ENCODE measurements at places on chromosomes 7 and 10.

DNA sequence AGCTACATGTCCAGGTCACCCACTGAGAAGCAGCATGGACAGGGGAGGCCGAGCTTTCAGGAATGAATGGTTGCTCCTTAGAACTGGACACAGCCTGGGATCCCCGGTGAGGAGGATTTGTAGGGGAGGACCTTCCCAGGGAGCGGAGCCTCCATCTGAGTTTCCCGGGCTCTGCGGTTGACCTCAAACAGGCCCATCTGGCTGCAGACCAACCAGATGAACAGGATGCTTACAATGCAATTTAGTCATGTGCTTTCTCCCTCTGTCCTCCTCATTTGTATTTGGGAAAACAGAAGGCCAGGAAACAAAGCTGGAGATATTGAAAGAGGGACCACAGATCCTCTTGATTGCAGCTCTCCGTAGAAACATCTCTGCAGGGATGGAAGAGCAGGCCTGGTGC lies 104.8 kb downstream of the EMX2 start:
- peak; percentile 9 for DNase-seq
- no peak overlapping the region for H3K27ac ChIP-seq
- no peaks in the 10 kb centered on the region for H3K36me3 ChIP-seq
- no peak overlapping the region for H3K4me3 ChIP-seq

GRCh38 chr7:158840604-158841003 lies 11.3 kb upstream of the ESYT2 start:
- DNase-seq: no peak
- no peaks in the 10 kb centered on the region for H3K4me1 ChIP-seq
- no peaks in the 10 kb centered on the region for H3K36me3 ChIP-seq
- no peaks in the 10 kb centered on the region for H3K27me3 ChIP-seq

DNA sequence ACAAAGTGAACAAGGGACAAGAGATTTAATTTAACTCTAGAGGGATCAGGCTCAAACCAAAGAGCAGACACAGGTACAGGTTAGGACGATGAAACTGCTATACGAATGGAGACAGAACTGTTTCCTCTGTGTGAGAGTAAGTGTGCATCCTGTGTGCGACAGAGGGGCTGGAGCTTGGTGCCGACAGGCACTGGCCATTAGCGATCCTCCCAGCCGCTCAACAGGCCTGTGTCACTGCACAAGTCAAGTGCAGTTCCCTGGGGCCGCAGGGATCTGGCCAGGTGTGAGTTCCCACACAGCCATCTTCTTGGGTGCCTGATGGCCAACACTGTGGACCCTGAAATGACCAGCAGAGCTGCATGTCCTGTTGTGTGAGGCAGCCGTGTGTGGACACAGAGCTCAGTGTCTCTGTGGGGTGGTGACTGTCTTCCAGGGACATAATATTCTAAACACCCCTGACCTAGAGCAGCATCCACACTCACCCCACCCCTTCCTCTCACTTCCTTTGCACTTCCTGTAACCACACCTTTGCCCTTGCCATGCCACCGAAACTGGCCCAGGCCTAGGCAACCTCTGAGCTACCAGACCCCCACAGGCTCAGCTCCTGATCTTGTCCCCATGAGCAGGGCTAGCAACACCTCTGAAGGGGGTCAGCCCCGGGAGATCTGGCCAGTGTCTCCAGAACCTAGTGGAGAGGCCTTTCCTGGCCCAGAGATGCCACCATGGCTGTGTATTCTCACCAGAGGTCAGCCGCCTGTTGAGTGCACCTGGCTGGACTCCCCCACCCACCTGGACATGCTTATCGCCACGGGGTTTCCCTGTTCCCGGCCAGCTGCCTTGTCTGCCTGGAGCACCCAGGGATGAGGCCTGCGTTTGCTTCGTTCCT lies 11.7 kb upstream of the TBRG4 start:
- H3K27me3 ChIP-seq: no peaks in the 10 kb centered on the region
- no peaks in the 10 kb centered on the region for H3K4me1 ChIP-seq
- H3K36me3 ChIP-seq: no peaks in the 10 kb centered on the region
- no peak overlapping the region for H3K4me3 ChIP-seq
- no peak for DNase-seq

- no peak for DNase-seq
- no peak overlapping the region for H3K4me3 ChIP-seq
- no peaks in the 10 kb centered on the region for H3K36me3 ChIP-seq
Measured at GRCh38 chr10:71621231-71622153, 98.1 kb downstream of the C10orf105 start.

GRCh38 chr7:111368381-111369065 lies 193.8 kb downstream of the IMMP2L start:
- H3K4me1 ChIP-seq: peaks cover 7% of the 10 kb centered on the region
- no peaks in the 10 kb centered on the region for H3K36me3 ChIP-seq
- no peak overlapping the region for H3K27ac ChIP-seq
- no peak overlapping the region for H3K4me3 ChIP-seq
- DNase-seq: no peak
- no peaks in the 10 kb centered on the region for H3K27me3 ChIP-seq

DNA sequence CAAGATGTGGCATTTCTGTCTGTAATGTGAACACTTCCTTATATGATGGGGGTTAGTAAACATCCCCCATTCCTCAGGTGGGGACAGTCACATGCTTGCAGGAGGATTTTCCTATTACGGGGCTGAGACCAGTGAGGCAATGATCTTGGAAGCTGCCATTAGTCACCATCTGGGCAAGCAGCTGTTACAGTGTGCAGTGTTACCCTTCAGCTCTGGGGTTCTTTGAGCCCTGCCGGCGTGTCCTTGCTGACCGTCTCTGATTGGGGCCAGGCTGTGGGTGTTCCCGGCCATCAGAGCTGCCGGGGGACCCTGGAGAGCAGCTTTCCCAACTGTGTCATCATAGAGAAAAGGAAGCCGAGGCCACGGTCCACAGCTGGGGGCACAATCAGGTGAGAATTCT lies 126.8 kb upstream of the FAM20C start:
- H3K4me1 ChIP-seq: no peaks in the 10 kb centered on the region
- no peaks in the 10 kb centered on the region for H3K27me3 ChIP-seq
- H3K36me3 ChIP-seq: no peaks in the 10 kb centered on the region
- DNase-seq: peak; percentile 76

DNA sequence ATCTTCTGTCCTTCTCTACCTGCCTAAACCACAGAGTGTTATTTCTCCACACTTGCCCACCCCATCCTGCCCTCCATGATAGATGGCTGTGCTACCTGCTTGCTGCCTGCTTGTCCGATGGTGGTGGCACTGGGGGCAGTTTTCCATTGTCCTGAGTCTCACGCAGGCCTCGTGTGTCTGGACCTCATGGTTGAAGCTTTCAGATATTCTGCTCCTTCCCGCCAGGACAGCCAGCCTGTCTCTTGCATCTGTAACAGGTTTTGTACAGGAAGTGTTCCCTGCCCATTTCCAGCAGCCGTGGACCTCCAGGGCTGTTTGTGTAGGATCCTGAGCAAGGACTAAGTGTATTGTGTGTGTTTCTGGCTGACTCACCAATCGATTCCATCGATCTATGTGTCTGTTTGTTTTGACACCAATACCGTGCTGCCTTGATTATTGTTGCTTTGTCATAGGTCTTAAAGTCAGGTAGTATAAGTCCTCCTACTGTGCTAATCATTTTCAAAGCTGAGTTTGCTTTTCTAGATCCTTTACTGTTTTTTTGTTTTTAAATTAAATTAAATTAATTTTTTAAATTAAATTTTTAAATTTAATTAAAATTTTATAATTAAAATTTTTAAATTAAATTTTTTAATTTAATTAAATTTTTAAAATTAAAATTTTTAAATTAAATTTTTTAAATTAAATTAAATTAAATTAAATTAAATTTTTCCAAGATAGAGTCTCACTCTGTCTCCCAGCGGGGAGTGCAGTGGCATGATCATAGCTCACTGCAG lies 8.5 kb downstream of the IL15RA start:
- H3K4me1 ChIP-seq: no peaks in the 10 kb centered on the region
- no peaks in the 10 kb centered on the region for H3K27me3 ChIP-seq
- no peak overlapping the region for H3K27ac ChIP-seq
- DNase-seq: no peak
- no peak overlapping the region for H3K4me3 ChIP-seq

- no peaks in the 10 kb centered on the region for H3K4me1 ChIP-seq
- no peak for DNase-seq
- no peak overlapping the region for H3K4me3 ChIP-seq
- H3K27me3 ChIP-seq: no peaks in the 10 kb centered on the region
- H3K27ac ChIP-seq: no peak overlapping the region
- no peaks in the 10 kb centered on the region for H3K36me3 ChIP-seq
Measured at GRCh38 chr7:25759286-25759685, 392.7 kb upstream of the NFE2L3 start.

- H3K27ac ChIP-seq: no peak overlapping the region
- H3K36me3 ChIP-seq: no peaks in the 10 kb centered on the region
- no peak for DNase-seq
- H3K4me3 ChIP-seq: no peak overlapping the region
- no peaks in the 10 kb centered on the region for H3K27me3 ChIP-seq
Measured at GRCh38 chr7:82312646-82313045, 130.9 kb downstream of the CACNA2D1 start.

DNA sequence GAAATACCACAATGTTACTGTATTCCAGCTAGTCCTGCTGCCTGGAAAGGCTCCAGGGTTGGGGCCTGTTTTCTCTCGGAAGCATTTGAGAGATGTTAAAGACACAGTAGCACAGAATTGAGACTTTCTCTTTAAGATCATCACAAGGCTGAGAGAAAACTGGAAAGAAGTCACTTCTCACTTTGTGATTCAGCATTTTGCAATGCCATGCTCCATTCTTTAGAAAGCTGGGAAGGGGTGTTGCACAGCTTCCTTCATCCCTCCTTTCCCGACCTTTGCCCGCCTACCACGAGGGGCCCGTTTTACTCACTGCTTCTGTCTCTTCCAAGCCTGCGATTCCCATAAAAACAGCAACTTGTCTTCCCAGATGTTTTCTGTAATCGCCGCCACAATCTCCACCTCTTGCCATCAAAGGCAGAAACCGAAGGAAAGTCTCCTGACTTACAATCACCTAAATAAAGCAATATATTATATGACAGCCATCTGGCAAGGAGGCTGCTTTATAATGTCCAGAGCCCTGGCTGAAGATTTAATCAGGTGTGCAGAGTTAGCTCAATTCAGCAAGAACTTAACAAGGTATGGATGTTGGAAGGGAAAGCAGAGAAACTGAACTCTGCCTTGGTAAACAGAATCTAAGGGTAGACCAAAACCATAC lies 18.9 kb downstream of the NOD1 start:
- peaks cover 3% of the 10 kb centered on the region for H3K36me3 ChIP-seq
- H3K4me1 ChIP-seq: peaks cover 11% of the 10 kb centered on the region
- peak overlapping the region; percentile 8 for H3K4me3 ChIP-seq
- peak; percentile 99 for DNase-seq
- H3K27ac ChIP-seq: peak overlapping the region; percentile 84

- no peak overlapping the region for H3K27ac ChIP-seq
- no peak overlapping the region for H3K4me3 ChIP-seq
- DNase-seq: no peak
Measured at GRCh38 chr10:98638920-98639319, 192.2 kb upstream of the HPS1 start.

DNA sequence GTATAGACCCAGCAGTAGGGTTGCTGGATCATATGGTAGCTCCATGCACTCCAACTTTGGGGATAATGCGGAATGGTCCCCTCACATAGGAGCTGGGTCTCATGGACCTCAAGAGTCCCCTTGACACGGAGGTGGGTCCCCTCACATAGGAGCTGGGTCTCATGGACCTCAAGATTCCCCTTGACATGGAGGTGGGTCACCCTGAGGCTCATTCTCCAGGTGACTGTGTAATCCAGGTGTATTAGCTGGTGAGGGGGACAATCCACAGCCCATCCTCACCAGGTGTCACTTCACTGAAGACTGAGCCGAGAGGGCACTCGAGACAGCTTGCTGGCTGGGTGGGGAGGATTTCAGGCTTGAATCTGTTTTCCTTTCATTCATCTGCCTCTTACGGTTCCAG lies 121.9 kb downstream of the PTPN20 start:
- no peak overlapping the region for H3K27ac ChIP-seq
- no peaks in the 10 kb centered on the region for H3K36me3 ChIP-seq
- DNase-seq: no peak
- H3K4me3 ChIP-seq: no peak overlapping the region
- no peaks in the 10 kb centered on the region for H3K4me1 ChIP-seq
- H3K27me3 ChIP-seq: peaks cover 6% of the 10 kb centered on the region

GRCh38 chr7:67788669-67789068 lies 792.0 kb downstream of the TYW1 start:
- no peaks in the 10 kb centered on the region for H3K27me3 ChIP-seq
- no peak overlapping the region for H3K4me3 ChIP-seq
- H3K4me1 ChIP-seq: no peaks in the 10 kb centered on the region
- no peaks in the 10 kb centered on the region for H3K36me3 ChIP-seq
- no peak overlapping the region for H3K27ac ChIP-seq
- peak; percentile 9 for DNase-seq

- no peak overlapping the region for H3K27ac ChIP-seq
- H3K27me3 ChIP-seq: no peaks in the 10 kb centered on the region
- H3K4me3 ChIP-seq: no peak overlapping the region
- H3K4me1 ChIP-seq: no peaks in the 10 kb centered on the region
- DNase-seq: no peak
Measured at GRCh38 chr10:105698592-105698991, 1057.5 kb downstream of the SORCS3 start.

DNA sequence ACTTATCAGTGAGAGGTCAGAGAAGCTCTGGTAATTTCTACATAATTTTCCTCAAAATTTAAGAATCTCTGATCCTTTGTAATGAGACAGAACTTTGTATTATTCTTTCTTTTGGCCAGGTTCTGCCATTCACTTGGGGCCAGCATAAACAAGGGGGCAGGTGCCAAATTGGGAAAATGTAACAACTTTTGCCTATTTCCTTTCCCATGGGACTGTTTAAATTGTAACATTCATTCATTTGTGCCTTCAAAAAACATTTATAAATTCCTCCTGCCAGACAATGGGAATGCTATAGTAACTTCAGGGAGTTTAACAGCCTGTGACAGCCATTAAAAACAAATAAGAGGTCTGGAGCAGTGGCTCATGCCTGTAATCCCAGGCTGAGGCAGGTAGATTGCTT lies 12.4 kb downstream of the DYNC1I1 start:
- no peaks in the 10 kb centered on the region for H3K27me3 ChIP-seq
- H3K36me3 ChIP-seq: no peaks in the 10 kb centered on the region
- DNase-seq: no peak
- H3K4me1 ChIP-seq: no peaks in the 10 kb centered on the region

- no peak overlapping the region for H3K4me3 ChIP-seq
- DNase-seq: peak; percentile 38
- no peaks in the 10 kb centered on the region for H3K4me1 ChIP-seq
- no peak overlapping the region for H3K27ac ChIP-seq
- H3K36me3 ChIP-seq: no peaks in the 10 kb centered on the region
- H3K27me3 ChIP-seq: peaks cover 20% of the 10 kb centered on the region
Measured at GRCh38 chr10:69786791-69787190, 14.9 kb upstream of the COL13A1 start.

- no peaks in the 10 kb centered on the region for H3K36me3 ChIP-seq
- DNase-seq: no peak
Measured at GRCh38 chr10:104478380-104478779, 124.7 kb downstream of the CFAP58 start.

DNA sequence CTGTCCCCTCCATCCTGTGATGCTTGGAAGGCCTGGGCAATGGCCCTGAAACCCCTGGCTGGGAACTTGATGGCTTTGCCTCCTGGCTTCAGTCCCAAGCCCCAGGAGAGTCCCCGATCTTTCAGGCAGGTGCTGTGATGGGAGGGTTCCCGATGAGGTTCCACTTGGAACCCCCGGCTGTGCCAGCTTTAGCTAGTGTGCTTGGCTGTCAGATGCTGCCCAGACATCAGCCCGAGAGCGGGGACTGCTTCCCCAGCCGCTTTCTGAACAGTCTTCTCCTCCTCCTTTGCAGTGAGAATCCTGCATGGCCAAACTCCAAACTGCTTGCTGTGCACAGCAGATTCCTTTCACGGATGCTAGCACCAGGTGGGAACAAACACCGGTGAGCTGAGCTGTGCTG lies 58.1 kb downstream of the PKD1L1 start:
- H3K27me3 ChIP-seq: peaks cover 7% of the 10 kb centered on the region
- H3K36me3 ChIP-seq: no peaks in the 10 kb centered on the region
- H3K4me3 ChIP-seq: no peak overlapping the region
- H3K27ac ChIP-seq: no peak overlapping the region
